ENCODE measurements at places on chromosomes 2 and 18.

DNA sequence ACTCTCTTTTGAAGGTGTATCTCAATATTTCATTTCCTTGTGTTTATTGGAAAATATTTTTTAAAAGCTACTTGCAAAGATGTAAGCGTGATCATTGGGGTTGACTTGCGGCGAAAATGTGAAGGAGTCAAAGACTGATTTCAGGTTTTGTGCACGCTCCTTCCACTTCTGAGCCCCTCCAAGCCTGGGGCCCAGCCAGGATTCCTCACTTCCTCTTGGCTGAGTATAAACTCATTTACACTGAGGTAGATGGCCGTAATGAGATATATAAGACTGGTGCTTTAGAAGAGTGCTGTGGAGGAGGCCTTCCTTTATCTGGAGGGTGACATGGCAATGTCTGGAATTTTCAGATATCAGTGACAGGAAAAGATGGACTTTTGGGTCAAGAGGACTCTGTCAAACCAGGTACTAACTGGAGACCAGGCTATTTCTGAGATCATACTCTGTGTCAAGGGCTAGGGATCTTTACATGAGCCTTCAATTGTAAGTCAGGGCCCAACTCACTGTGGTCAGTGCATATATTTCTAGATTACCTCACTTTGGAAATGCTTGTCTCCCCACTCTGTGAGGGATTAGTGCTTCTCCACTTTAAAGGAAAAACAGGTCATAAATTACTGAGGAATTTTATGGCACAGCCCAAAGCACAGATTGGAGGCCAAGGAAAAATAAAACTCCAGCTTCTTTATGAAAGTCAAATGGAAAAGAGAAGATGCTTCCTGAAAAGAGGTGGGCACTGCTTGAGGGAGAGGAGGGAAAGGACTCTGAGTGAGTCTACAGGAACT lies 22.8 kb downstream of the PRKCE start:
- DNase-seq, result no peak

GRCh38 chr2:119707117-119708087 lies 28.4 kb downstream of the TMEM177 start:
- DNase-seq, result no peak

DNA sequence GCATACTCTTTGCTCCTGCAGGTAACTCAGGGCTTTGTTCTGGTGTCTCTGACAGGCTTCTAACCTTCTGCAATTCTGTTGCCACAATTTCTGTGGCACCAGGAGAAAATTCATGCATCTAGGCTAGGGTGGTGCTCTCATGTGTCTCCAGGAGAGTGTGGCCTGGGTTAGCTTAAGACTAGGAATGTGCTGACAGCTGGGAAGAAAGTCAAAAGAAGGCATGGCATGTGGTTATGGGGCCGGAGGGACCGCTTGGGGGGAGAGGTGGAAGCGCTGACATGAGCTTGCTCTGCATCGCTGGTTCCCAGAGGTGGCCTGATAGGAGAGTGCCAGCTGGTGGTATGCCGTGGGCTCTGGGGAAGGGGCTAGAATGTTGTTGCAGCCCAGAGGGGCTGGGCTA lies 173.3 kb upstream of the TNP1 start:
- DNase-seq, result no peak

GRCh38 chr18:50813353-50813752 lies 6.5 kb downstream of the MRO start:
- DNase-seq, result no peak

GRCh38 chr2:211331736-211332135 lies 775.3 kb downstream of the CPS1 start:
- no peak for DNase-seq

DNA sequence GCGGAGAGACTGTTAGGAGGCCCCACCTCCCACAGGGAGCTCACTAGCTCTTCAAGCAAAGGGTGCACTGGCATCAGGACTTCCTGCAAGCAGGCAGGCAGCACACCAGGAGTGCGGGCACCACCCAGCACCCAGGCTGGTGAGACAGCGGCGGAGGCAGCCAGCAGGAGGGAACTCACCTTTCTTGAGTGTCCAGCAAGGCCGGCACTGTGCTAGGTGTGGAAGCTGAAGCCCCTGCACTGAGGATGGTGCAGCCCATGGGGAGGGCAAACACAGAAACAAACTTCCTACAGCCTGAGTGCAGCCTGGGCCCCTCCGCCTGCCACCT lies 100.7 kb upstream of the ID2 start:
- DNase-seq, result no peak

DNA sequence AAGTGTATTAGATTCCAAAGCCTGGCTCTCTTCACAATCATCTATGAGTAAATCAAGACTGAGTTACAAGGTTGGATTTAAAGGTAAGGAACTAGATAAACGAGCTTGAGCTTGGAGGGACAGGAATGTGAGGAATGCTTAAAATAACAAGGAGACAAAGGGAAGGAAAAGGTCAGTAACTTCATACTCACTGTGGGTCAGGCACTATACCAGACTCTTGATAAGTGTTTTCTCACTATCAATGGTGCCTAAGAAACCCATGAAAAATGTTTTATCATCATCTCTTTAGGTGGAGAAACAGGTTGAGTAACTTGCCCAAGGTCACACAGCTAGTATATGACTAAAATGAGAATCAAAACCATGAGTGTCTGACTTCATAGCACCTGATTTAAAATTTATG lies 212.1 kb downstream of the CDH2 start:
- no peak for DNase-seq

GRCh38 chr2:29423061-29423666 lies 307.9 kb downstream of the CLIP4 start:
- DNase-seq, result no peak

- DNase-seq, result no peak
Observed at GRCh38 chr2:42096869-42097591, 49.2 kb downstream of the PKDCC start.

DNA sequence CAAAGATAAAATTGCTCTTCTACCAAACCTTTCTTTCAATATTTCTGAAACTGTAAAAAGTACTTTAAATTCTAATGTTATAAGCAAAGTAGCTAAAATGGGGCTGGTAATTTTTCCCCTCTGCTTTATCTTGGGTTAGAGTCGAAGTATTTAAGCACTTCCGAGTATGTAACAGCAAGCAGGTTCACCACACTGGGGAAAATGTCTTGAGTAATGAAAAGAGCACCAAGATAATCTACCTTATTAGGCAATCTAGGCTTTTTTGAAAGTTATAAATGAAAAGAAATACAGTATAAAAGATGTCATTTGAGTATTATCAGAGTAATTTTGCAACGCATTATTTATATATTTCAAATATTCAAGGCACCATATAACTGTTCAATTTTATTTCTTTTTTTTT lies 687 bp upstream of the DSG3 start:
- no peak for DNase-seq

DNA sequence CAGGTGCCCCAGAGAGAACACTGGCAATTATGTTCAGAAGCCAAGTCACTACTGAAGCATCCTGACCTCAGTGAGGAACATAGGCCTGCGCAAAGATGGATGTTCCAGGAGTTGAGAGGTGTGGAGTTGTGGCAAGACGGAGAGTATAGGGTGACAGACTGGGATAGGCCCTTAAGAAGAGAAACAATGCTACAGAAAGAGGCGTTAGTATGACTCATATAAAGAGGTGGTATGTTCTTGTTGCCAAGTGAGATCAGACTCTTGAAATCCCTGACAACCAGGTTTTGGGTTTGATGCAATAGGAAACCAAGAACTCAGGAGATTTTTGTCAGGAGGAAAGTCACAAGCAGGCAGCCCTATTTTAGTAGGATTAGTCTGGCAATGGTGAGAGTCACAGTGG lies 185.6 kb downstream of the RIT2 start:
- no peak for DNase-seq

DNA sequence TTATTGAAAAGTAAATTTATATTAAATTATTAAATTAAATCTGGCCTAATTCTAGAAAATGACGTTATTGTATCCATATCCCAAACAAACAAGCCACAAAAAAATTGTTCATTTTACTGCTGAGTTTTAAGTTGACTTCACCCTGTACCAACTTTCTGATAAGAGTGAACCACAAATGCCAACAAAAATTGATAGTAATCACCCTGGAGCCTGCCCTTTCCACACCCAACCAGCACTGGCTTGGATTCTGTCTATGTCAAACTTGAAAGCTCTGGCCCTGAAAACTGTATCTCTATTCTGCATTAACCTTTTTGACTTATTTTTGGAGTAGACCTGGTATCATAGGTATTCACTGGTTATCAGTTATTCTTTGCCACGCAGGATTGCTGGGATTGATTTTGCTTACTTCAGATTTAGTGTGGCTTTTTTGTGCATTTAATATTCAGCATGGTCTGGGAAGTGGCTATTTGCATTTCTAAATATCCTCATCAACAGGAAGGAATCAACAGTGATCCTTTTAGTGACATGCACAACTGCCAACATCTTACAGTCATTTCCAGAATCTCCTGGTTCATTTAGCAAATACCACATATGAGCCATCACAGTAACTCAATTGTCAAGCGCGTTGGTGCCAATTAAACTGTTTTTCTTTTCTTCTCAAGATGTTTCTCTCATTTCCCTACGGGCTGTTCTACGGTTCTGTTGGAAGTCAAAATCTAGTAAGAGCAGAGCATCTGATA lies 11.4 kb upstream of the SRBD1 start:
- DNase-seq, result no peak

DNA sequence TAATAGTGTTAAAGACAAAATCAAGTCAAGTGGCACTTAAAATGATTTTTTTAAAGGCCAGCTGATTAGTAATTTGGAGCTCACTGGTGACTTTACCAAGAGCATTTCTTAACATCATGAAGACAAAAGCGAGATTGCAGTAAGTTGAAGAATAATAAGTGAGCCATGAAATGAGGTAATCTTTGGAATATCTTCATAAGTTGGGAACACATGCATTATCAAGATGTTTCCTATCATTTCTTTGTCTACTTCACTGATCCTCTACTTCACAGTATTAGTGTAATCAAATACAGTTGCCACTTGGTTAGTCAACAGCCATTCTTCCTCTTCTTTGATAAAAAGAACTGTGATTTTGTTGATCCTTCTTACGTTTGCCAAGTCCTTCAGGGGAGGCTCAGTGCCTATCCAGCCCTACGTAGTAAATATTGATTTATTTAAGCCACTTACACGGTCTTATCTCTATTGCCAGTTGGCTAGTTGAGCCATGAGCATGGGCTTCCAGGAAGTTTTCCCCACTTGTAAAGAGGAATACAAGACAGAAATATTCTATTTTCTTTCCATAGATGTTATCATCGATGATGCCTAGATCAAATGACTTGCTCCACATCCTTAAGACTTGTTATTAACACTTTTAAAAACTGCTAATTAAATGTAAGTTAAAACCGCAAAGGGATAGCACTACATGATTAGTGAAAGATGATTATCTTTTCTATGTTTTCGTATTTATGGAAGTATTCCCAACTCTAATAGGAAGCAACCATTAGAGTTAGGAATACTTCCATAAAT lies 46.1 kb downstream of the YES1 start:
- no peak for DNase-seq

- DNase-seq, result no peak
Observed at GRCh38 chr18:12882453-12883371, 1.3 kb downstream of the PTPN2 start.

DNA sequence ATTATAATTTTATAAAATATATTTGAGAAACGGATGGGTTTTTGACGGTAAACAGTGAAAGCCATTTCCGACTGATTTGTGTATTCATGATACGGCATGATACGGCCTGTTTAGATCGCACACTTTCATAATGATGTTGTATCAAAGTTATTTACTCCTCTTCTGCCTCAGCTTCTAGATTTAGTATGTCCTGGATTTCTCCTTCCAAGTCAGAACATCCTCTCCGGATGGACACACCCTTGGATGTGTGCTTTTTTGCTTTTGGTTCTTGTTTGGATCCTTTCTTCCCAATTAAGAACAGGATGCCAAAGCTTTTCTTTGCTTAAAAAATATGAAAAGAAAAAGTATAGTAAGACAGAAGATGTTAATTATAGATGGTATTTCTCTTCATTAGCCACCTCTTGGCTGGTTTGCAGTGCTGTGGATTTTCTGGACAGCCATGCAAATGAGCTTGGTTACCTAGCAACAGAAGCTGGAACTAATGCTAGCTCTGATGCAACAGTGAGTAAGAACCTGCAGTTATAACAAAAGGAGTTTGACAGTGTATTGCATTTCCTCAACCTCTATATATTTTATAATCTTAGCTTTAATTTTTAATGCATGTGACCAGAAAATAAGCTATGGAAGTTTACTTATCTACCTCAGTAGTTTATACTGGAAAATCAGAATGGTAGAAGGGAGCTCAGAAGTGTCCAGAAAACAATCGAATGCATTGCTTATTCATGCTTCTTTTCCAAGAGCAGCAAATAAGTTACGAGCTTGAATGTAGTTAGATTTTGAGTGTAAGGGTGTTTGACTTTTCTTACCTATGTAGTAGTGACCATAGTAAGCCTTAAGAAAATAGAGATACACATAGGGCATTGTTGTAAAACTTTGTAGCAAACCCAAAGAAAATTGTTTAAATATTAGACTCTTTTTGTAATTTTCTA lies 27.9 kb downstream of the RMND5A start:
- no peak for DNase-seq

- no peak for DNase-seq
Observed at GRCh38 chr2:191114403-191114886, 36.3 kb downstream of the STAT4 start.

DNA sequence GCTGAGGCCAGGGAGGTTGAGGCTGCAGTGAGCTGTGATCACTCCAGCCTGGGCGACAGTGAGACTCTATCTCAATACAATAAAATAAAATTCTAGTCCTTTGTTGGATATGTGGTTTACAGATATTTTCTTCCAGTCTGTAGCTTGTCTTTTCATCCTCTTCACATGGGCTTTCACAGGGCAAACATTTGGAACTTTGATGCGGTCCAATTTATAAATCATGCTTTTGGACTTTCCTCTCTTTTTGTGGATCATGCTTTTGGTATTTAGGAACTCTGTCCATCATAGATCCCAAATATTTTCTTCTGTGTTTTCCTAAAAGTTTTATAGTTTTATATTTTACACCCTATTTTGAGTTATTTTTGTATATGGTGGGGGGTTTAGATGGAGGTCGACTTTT lies 14.9 kb downstream of the RAB10 start:
- no peak for DNase-seq

Measured in activated T-cell treated with anti-CD3 and anti-CD28 coated beads for 1 hour (primary cell).